ENCODE measurements at places on chromosomes 2 and 18.

DNA sequence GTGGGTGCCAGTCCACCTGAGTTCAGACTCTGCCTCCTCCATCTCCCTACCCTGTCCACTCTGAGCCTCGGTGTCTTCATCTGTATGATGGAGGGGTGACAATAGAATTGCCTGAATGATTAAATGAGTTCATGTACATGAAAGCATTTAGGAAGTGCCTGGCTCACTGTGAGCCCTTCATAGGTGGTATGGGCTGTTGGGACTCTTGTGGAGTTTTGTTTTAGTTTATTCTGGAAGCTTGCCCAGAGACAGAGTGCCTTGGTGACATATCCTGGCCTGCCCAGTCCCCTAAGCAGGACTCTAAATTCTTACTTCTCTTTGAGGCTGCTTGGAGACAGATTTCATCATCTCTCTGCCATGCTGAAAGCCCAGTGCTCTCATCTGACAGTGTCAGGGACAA lies 24.5 kb upstream of the GIGYF2 start:
- DNase-seq, result no peak

GRCh38 chr2:7348761-7349160 lies 431.5 kb downstream of the RNF144A start:
- DNase-seq, result no peak

GRCh38 chr2:219772697-219773096 lies 145.3 kb downstream of the SLC4A3 start:
- no peak for DNase-seq

DNA sequence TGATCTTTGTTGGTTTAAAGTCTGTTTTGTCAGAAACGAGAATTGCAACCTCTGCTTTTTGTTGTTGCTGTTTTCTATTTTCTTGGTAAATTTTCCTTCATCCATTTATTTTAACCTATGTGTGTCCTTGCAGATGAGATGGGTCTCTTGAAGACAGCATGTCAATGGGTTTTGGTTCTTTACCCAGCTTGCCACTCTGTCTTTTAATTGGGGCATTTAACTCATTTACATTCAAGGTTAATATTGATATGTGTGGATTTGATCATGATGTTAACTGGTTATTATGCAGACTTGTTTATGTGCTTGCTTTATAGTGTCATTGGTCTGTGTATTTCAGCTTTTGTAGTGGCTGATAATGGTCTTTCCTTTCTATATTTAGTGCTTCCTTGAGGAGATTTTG lies 327.9 kb upstream of the SYT4 start:
- no peak for DNase-seq

DNA sequence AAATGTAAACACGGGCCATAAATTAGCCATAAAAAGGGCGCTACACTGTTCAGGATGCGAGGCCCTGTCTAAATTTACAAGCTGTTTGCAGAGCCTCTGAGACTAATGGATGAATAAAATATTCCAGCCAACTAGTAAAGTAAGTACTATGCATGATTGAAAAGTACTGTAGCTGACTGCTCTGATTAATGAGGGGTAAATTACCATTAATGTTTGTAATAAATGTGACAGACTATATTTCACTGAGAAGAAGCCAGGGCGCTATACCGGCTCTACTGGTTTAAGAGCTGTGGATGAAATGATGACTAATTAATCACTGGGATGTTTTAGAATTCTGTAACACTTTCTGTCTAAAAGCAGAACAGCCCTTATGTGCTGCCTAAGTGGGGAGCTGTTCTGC lies 54.3 kb upstream of the RGPD4 start:
- DNase-seq, result no peak

DNA sequence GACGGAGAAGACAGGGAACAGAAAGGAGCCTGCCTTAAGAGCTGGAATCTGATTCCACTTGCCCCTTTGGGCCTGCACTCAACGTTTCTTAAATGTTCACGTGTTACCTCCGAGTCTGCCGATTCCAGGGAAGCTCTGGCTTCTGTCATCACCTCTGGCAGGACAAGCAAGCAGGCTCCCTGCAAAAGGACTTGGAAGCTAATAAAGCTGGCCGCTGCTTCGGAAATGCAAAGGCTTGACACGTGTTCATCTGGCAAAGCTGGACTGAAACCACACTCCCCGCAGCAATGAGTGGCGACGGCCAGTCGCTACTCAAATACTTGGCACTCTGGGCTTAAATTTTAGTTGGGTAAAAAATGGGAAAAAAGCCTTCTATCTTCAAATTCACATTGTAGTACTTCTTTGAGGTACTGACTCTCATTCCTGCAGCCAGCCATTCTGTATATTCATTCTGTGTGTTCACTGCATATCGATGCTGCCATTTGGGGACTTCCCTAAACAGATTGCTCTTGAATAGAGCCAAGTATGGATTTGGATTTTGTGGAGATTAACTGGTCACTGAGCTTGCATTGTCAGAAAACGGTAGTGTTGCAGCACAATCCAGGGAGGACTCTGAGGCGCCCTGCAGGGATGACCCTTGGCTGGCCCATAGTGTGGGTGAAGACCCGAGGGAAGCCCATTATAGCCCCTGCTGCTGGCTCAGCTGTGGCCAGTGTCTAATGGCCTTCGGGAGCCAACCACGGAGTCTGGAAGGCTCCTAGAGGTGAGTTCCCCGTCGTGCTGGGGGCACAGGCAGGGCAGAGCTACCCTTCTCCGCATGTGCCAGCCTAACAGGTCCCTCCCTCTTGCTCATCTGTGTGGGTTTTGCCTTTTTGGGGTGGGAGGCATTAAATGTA lies 231.5 kb downstream of the PRKCE start:
- no peak for DNase-seq

DNA sequence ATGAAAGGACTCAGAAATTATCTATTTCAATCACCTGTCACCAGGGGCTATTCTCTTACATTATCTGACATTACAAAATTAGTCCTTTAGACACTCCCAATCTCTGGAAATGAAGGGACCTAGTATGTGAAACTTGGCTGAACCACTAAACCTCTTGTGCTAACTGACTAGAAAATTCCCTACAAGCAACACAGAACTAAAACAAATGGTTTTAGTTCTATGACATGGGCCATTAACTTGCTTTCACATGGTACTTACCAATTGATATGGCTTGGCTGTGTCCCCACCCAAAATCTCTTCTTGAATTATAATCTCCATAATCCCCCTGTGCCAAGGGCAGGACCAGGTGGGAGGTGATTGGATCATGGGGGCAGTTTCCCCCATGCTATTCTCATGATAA lies 16.6 kb downstream of the SERPINE2 start:
- DNase-seq, result peak; percentile 58

- no peak for DNase-seq
These were observed 52.0 kb downstream of the TMEM17 start for GRCh38 chr2:62453955-62454354.

GRCh38 chr18:57533868-57534510 lies 52.5 kb downstream of the FECH start:
- DNase-seq, result no peak

GRCh38 chr2:180038997-180039396 lies 31.9 kb upstream of the CWC22 start:
- DNase-seq, result no peak

GRCh38 chr2:118728984-118729383 lies 118.5 kb downstream of the EN1 start:
- no peak for DNase-seq

DNA sequence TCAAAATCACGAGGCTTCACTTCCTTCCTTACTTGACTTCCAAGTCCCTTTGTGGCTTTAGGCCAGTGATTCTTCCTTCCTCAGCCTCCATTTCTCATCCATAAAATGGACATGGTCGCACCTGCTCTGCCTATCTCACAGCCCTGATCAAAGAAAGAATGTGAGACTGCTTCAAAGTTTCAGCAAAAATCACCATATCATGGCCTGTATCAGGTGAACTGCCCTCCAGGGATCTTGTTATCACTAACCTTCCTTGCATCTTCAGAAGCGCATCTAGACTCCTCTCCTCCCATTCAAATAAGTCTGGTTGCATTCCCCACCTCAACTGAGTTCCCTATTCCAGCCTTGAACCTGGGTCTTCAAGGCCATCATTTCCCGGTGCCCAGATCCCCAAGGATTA lies 96.5 kb downstream of the TTC32 start:
- no peak for DNase-seq

DNA sequence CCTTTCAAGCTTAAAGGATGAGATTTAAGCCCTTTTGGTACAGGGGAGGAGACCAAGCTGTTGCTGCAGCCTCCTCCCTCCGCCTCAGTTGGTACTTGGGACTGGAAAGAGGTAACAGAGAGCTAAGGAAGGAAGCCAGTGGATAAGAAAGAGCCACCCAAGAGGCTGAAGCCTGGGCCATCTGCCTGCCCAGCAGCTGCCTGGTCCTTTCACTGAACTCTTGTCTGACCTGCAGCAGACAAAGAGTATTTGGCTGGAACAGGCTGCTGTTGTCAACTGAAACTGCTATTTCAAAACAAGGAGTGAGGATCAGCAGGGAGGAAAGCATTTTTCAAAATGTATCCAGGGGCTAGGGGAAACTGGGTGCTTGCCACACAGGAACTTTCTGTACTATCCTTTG lies 30.3 kb downstream of the TNS1 start:
- no peak for DNase-seq

GRCh38 chr2:199206536-199206935 lies 251.2 kb downstream of the SATB2 start:
- DNase-seq, result no peak

DNA sequence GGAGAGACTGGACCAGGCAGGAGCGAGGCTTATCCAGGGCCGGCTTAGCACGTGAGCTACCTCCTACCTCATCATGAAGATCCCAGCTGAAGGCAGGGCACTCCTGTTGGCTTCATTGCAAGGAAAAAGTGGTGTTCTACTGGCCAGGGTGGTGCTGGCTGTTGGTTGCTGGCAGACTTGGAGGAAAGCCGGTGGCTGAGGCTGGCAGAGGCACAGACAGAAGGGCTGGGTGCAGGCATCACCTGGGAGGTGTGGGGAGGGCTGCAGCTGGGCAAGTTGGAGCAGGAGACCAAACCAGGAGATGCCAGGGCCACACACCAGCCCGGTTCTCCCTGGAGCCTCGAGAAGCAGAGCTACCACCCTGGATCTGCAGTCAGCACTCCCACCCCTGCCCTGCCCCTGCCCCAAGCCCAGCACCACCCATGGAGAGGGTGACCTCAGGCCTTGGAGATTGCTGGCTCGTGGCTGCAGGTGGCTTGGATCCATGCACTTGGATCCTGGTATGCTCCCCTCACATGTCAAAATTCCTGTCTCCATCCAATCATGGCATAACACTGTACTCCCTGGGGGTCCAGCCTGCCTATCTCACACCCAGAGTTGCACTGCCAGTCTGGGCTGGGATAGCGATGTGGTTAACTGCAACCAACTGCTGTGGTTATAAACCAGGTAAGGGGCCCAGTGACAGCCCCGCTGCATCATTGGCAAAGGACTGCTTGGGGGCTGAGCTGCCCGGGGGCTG lies 49.7 kb downstream of the GLI2 start:
- no peak for DNase-seq

DNA sequence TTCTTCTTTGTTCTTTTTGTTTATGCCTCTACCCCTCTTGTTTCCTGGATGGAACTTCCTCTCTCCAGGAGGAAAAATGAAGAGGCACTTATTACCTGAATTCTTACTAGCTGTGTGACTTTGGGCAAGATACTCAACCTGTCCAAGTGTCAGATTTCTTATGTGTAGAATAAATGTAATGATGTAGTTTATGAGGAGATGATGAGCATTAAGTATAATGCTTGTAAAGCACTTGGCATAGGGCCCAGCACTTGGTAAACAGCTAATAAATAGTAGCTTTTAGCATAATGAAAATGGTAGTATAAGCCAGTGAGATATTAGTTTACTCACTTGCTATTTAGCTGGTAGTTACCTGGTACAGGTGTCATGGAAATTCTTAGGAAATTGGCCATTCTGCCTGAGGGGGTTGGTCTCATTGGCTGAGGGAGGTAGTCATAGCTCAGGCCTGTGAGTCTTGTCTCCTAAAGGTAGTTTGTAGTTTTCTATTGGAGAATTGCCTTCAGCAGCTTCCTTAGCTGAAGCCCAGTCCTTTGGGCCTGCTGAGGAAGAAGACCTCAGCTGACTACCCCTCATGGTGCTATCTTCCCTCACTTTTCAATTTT lies 133.4 kb upstream of the NABP1 start:
- DNase-seq, result no peak

DNA sequence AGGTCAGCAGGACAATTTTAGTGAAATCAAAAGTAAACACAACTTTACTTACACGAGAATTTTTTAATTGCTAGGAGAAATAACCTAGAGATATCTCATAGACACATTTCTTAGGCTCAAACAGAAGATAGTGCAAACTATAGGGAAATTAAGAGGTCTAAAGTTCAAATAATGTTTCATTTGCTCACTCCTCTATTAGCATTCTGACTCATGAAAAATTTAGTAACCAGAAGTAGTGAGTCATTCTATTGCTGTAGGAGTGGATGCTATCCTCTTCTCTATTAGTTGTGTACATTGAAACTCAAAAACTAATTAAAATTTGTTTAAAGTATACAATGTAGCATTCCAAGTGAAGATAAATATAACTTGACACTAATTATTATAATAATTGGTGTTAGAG lies 908.3 kb upstream of the TMEFF2 start:
- peak; percentile 29 for DNase-seq

- peak; percentile 48 for DNase-seq
These were observed 19.8 kb downstream of the SMIM21 start for GRCh38 chr18:75407468-75408437.

DNA sequence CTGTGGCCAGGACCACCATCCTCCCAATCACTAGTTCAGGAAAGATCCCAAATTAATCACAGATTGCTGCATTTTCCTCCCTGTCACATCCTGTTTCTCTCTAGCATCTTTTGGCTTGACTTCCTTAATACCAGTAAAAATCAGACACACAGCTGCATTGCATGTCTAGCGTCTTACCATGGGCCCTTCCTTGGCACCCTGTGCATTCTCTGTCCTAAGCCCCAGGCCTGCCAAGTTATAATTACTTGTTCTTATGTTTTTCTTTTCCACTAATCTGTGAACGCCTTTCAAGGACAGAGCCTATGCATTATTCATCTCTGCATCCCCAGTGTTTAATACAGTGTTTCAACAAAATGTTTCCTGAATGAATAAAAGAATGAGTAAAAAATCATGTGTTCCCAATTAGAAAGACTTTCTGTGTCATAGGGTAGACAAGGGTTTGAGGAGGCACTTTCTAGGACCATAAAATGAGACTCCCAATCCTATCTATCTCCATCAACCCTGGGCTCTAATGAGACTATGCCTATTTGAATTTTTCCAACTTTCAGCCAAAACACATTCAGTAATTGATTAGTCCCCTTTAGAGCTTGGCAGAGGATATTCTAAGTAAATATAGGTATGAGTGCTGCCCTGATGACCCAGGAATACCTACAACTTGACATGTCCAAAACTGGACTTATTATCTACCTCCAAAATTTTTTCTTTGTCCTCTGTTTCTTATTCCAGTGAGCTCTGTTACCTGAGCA lies 10.3 kb upstream of the NT5C1B start:
- no peak for DNase-seq

DNA sequence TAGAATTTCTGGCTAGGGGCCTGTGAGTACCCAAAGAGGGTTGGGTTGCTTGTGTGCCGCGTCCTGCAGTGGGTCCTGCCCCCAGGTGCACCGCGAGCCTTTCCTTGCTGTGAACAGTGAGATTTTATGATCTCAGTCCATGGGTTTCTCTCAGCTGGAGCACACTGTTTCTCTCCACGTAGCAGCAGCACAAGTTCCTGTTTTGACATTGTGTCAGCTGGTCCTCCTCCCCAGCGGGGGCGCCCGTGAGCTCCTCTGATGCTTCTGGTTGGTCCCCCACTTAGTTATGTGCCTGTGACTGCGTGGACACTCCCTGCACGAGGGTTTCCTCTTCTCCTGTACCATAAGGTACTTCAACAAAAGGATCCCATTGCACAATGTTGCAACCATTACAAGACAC lies 29.8 kb downstream of the TSHZ1 start:
- DNase-seq, result no peak

All from kidney tubule cell (primary cell).